Suppressor macrophage treated with lipopolysaccharide for 4 hours (primary cell): ENCODE measurements at places on chromosomes 4 and X.

GRCh38 chr4:181289198-181289597 lies 954.0 kb upstream of the TENM3 start:
- DNase-seq: no peak

DNA sequence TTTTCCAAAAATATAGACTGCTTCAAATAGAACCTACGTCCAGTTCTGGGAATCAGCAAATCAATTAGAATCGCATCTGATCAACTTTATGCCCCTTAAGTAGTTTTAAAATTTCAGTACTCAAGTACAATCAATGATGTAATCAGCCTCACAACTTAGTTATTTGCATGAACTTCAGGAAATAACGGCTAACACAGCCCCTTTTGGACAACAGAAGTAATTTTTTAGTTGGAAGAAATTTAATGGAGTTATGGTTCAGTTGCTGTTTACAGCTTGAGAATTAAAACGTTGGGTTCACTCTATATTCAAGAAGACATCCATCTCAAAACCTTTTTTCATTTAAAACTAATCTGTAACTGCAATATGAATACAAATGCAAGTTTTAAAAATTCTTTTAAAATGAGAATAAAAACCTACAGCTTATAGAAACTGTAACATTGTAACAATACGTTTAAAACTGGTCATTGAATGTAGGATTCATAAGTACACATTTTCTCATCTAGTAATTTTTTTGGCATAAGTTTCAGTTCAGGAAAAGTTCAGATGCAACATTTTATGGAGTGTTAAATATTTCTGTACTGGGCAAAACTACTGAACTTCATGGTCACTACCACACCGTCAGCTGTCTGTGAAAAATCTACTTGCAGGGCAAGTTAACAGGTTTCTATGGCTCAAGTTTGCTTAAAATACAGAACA lies 956 bp downstream of the TAPT1 start:
- peak; percentile 53 for DNase-seq

GRCh38 chr4:175127314-175127713 lies 209.2 kb downstream of the ADAM29 start:
- no peak for DNase-seq

DNA sequence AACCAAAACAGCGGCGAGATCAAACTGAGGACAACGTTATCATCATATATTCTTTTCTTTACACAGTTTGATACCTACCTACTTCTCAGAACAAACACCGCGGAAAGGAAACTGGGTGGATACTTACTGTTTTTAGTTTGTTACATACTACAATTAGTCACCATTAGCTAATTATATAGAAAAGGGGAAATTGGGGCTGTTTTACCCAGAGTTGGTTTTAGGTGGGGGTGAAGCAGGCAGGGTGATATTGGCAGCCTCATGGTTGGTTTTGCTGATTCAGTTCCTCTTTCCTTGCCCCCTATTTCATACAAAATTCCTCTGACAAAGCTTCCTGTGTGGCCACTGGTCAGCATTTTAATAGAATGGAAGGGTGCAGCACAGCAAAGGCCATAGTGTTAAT lies 77.8 kb downstream of the SORBS2 start:
- peak; percentile 81 for DNase-seq

GRCh38 chr4:116064331-116064730 lies 950.9 kb upstream of the NDST4 start:
- no peak for DNase-seq

DNA sequence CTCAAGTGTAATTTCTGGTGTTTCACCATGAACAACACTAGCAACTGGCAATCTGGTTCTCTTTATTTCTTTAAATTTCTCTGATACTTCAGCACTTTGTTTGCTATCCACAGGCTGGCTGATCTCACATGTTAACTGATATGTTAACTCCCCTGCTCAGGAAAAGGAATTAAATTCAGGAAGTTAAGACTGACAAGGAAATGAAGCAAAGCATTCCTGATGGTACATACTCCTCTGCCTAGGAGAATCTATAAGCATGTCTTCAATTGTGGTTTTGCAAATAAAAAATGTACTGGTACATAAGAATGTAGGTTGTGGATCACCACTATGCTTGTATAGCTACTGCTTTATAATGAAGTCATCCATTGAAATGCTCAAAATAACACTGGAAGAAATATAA lies 1119.2 kb upstream of the INTU start:
- DNase-seq: no peak

DNA sequence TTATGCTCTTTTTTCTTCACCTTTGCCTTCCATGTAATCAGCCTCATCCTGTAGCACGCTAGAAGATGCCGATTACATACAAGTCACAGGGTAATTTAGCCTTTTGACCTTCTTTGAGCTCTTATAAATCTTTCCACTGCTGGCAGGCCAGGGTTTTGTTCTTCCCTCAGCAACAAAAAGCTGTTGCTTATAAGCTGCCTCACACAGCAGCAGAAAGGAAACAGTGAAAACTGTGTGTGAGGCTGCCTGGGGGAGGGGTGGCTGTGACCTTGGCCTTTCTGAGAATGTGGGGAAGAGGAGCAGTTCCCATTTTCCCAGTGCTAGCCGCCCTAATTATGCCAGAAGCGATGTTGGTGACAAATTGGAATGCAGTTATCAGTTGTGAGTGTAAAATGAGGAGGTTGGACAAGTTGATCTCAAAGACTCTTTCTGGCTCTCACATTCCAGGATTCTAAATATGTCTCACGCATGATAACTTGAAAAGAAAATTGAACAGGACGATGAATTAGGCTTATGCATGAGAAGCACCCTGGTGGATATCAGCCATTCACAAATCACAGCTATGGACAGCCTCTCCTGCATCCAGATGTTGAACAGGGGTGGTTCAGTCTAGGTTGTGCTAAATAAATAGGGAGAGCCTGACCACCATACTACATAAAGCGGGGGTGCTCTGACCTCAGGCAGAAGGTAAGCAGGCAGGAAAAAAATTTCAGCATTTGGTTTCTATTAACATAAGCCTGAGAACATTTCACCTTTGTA lies 25.7 kb downstream of the SLITRK2 start:
- no peak for DNase-seq

DNA sequence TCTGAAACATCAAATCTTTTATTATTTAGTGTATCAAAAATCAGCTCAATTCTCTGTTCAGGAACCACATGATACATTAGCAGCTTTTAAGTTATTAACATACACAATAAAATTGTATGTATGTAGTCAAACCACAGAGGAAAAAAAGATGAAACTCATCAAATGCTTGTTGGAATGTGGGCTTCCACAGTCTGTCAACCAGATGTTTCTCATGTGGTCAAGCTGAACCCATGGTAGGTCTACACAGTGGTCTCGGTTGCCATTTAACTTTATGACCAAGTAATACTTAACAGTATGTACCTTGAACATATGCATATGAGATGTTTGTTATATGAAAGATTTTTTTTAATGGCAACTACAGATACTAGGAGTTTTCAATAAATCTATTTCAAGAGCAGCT lies 427.8 kb downstream of the IL15 start:
- no peak for DNase-seq

- no peak for DNase-seq
Measured at GRCh38 chr4:97396605-97397004, 746.7 kb downstream of the STPG2 start.

DNA sequence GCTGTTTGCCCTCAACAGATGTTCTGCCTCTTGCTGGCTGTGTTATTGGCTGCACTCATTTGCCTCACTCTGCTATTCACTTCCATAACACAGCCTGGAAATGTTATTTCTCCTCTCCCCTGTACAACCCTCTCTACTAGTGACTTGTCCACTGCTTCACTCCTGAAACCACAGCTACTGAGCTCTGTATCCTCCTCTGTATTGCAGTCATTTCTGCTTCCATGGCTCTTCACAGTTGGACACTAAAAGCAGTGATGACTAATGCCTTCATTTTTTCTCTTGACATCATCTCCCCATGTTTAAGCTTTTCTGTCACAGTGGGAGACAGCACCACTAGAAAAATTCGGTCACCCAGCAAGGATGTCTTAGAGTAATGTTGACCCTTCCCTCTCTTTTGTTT lies 123.0 kb upstream of the PPP1R2C start:
- DNase-seq: no peak

DNA sequence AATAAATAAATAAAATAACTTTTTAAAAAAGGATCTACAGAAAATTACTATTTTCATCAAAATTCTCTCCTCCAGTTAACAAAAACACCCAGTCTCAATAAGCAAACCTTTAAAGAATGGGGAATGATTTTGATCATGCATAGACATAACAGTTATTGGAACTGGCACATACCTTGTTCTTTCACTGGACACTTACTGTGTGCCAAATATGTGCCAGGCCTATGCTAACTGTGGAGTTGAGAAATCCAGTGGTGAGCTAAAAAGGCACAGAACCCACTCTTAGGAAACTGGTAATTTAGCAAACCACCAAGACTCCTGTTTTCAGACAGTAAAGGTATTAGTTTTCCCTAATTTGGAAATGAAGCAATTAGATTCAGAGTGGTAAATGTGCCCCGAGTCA lies 39.1 kb downstream of the CLOCK start:
- no peak for DNase-seq

GRCh38 chr4:47686294-47686872 lies 151.5 kb downstream of the CORIN start:
- peak; percentile 78 for DNase-seq

DNA sequence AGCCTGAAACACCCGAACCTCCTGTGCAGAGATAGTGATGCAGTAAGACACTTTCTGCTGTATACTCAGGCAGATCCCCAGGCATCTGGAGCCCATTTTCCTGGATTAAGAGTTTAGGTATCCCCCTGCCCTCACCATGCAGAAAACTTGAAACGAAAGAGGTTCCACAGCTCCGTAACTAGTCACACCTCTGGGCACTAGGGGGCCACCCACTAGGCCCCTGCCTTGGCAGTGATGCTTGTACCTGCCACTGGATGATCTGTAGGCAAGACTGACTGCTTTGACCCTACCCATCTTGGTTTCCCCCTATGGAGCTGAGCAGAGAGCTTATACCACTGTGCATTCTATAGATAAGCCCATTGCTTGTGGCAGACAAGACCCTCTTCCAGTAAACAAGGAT lies 940.6 kb downstream of the PCDH19 start:
- DNase-seq: no peak

- no peak for DNase-seq
Measured at GRCh38 chr4:3829956-3830773, 64.0 kb downstream of the ADRA2C start.

GRCh38 chrX:101550751-101551379 lies 518 bp downstream of the ARMCX1 start:
- DNase-seq: peak; percentile 68

DNA sequence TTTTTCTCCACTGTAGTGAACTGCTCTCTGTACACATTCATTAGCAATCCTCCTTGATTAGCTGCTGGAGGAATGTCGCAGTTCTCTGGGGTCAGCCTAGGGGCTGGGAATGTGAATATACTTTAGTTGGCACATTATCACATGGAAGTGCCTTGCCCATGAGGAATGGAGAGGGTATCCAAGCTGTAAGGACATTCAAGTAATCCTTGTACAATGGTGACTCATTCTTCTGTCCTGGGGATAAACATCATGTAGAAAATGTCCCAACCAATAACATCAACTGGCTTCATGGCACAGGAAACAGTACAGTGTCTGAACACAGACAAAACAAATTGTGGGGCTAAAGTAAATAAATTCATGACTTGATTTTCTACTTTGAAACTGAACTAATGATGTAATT lies 147.1 kb downstream of the GLRA2 start:
- no peak for DNase-seq

DNA sequence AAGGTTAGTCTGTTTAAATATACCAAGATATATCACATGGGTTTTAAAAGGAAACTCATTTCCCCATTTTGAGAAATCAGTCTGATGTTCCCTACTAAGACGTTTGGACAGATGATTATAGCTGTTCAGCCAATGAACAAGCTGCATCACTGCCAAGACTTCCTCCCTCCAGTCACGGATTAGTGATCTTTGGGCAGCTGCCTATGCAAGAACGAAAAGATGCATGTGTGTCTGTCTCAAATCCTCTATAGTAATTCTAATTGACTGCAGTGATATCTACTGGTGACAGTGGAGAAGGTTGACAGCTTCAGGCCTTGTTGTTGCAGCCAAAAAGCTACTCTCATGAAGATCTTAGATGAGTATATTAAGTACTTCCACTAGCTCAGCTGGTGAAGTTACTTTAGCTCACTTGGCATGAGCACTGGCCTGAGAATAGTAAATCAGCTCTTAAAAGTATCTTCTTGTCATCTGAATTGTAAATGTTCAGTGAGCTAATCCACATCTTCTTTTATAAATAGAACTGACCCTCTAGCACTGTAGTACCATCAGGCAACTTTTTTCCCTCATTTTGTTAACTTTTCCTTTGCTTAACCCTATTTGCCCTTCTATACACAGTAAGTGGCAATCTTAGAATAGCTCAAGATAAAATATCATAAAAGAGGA lies 134.5 kb upstream of the PCDH10 start:
- DNase-seq: no peak

GRCh38 chrX:70175338-70175737 lies 1.9 kb upstream of the DGAT2L6 start:
- DNase-seq: no peak

- peak; percentile 60 for DNase-seq
Measured at GRCh38 chrX:73855546-73855945, 292.5 kb downstream of the CHIC1 start.

DNA sequence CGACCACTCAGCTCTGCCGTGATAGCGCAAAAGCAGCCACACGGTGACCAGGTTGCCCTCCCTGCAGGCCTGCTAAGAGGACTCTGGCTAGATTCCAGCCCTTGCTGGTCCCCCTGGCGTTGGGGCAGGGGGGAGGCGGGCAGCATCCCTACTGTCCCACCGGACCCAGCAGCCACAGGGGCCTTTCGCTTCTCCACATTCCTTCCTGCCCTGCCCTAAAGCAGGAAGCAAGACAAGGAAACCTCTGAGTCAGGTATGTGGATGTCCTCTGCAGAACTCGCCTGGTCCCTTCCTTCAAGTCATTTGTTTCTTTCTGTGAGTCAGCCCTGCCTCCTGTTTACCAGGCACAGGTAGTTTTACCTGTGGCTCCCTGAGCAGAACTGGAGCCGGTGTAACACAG lies 60.2 kb upstream of the CLDN34 start:
- DNase-seq: no peak

DNA sequence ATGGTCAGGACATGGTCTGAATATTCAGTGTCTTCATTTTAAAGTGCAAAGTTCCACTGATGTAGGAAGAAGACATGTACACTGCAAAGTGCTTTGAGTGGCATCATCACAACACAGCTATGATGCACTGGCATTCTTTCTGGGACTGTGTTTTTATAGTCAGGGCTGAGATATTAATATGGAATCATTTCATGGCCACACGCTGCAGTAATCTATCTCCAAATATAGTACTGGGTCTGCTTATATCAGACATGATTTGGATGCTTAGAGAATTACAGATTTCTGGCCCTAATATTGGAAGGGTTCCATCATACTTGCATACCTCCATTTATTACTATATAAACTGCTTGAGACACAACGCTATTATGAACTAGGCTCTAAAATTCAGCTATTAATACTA lies 1170.9 kb downstream of the NLGN4X start:
- DNase-seq: no peak

- DNase-seq: no peak
Measured at GRCh38 chr4:8775751-8776355, 95.8 kb downstream of the HMX1 start.

- no peak for DNase-seq
Measured at GRCh38 chrX:154029439-154029838, 9.7 kb upstream of the IRAK1 start.
